T47D (cell line): ENCODE measurements at places on chromosomes 7 and 10.

GRCh38 chr7:29793507-29793906 is 12.8 kb upstream of the WIPF3 start:
- no peak for DNase-seq

DNA sequence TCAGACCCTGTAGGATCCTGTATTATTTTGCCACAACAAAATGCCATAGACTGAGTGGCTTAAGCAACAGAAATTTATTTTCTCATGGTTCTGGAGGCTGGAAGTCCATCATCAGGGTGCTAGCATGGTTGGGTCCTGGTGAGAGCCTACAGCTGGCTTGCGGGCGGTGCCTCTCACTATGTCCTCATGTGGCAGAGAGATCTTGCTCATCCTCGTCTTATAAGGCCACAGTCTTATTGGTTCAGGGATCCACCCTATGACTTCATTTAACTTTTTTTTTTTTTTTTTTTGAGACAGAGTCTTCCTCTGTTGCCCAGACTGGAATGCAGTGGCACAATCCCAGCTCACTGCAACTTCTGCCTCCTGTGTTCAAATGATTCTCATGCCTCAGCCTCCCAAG is 90.9 kb downstream of the LSM5 start:
- DNase-seq = no peak

GRCh38 chr10:98378722-98379121 is 36.3 kb downstream of the PYROXD2 start:
- no peak for DNase-seq

DNA sequence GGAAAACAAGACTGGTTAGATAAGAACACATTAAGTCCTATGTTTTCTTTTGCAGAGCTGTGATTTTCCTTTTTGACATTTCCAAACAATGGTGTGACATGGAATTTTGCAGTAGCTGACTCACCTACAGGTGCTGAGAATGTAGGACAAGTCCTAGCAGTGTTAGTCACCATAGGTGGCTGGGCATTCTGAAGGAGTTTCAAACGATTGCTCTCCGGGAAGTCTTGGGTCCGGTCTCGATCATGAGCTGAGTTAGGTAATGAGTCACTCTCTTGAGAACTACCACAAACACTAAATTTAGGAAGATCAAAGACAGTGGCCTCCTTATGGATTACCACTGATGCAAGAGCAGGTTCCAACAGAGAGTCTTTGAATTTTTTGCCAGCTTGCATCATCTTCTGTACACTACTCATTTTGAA is 3.6 kb downstream of the FIGNL1 start:
- DNase-seq = no peak

DNA sequence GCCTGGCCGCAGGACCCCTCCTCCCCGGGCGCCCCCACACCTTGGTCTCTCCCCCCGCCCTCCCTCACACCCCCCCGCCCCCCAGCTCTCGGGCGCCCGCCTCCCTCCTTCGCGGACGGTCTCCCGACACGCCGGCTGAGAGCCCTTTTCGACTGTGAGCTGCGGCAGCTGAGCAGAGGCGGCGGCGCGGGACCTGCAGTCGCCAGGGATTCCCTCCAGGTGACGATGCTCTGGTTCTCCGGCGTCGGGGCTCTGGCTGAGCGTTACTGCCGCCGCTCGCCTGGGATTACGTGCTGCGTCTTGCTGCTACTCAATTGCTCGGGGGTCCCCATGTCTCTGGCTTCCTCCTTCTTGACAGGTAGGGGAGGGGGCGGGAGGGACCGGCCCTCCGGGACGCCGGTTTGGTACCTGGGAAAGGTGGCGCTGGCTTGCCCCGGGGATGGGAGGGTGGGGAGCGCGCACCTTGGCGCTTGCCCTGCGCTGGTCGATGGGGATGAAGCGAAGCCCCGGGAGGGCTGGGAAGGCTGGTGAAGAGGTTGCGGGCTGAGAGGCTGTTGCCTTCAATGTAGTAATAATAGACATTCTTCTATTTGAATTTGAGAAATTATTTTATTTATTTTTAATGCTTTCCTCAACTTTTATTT is at the start of gene BMPER:
TSS of gene BMPER (plus strand) at position 151 of the 644 bp plus-strand sequence. CDS start at position 226, 75 bp downstream.
- DNase-seq = peak; percentile 61

GRCh38 chr7:45160417-45160881 is 2.9 kb downstream of the RAMP3 start:
- DNase-seq = no peak

DNA sequence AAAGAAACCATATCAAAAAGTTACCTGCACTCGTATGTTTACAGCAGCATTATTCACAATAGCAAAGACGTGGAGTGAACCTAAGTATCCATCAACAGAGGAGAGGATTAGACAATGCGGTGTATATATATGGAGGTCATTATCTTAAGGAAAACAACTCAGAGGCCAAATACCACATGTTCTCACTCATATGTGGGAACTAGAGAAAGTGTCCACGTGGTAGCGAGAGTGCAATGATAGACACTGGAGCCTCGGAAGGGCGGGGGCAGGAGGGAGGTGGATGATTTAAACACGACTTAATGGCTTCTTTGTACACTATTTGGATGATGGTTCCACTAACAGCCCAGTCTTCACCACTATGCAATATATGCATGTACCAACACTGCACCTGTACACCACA is 40.1 kb upstream of the RNF32 start:
- DNase-seq = no peak

- DNase-seq = no peak
Measured at GRCh38 chr7:126605056-126605455, 647.7 kb downstream of the GRM8 start.

- no peak for DNase-seq
Measured at GRCh38 chr10:120022357-120022756, 129.8 kb downstream of the SEC23IP start.

- DNase-seq = no peak
Measured at GRCh38 chr7:45456747-45457524, 117.2 kb upstream of the ADCY1 start.

DNA sequence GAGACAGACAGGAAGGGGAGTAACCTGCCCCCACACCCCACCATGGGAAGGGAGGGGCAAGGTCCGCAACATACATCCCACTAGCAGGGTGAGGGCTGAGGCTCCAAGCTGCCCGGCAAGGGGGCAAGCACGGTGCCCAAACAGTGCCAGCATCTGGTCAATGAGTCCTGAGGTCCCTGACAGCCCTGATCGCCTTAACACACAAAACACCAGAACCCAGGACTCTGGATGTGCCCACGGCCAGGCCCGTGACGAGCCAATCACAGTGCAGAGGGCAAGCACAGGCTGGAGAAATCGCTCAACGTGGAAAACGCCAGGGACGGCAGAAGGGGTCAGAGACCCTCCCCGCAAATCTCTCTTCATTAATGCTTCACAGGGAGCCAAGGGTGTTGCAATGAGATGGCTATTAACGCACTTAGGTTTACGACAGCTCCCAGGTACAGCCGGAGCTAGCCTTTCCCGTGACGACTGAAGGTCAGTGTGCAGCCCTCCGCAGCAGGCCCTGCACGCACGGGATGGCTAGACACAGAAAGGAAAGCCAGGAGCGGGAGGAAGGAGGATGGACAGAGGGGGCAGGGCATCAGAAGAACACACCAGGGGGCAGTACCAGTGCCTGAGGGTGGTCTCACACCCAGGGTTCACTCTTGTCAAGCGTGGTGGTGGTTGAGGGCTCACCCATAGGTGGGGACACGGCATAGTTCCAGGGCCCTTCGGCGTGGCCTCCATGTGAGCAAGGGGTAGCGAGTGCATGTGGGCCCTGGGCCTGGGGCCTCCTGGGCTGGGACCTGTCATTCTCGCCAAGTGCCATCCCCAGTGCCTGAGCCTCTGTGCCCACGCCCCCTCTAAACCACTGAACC is 220.5 kb downstream of the MAD1L1 start:
- no peak for DNase-seq

DNA sequence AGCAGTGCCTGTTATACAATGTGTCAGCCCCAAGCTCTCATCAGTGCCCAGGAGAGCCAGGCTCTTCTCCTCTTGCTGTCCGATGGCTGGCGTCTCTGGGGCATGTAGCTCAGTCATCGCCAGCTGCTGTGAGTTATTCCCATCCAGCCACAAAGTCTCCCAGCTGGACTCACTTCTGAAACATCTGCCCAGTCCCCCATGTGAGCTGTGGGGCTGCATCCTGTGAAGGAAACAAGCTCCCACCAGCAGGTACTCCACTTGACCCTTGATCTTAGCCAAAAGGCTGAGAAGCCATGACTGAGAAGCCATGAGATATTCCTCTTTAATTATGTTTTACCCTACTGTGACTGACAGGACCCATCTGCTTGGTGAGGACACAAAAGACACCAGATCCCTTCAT is 212.7 kb upstream of the IGFBP3 start:
- DNase-seq = no peak

GRCh38 chr7:96253441-96253840 is 68.5 kb downstream of the SLC25A13 start:
- DNase-seq = no peak

- no peak for DNase-seq
Measured at GRCh38 chr10:24136070-24136469, 72.9 kb upstream of the KIAA1217 start.

DNA sequence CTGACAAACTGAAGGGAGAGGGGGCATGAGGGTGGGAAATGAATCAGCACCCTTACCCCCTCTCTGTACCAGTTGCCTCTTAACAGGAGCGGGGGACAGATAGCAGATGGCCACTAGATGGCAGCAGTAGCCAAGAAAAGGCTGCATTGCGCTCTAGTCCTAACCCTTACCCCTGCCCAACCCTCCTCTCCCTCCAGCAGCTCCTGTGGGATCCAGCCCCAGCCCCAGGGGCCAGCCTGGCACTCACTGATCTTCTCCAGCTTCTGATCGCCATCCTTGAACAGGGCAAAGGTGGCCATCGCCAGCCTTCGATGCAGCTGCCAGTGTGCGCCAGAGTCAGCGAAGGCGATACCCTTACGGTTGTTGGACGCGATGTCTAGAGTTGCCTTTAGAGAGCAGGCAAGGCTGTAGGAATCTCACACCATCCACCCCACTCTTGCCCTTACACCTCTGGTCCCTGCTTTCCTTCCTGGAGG is 2.2 kb downstream of the CYP17A1 start:
- peak; percentile 88 for DNase-seq

- DNase-seq = no peak
Measured at GRCh38 chr7:76292213-76292573, 10.3 kb upstream of the HSPB1 start.

DNA sequence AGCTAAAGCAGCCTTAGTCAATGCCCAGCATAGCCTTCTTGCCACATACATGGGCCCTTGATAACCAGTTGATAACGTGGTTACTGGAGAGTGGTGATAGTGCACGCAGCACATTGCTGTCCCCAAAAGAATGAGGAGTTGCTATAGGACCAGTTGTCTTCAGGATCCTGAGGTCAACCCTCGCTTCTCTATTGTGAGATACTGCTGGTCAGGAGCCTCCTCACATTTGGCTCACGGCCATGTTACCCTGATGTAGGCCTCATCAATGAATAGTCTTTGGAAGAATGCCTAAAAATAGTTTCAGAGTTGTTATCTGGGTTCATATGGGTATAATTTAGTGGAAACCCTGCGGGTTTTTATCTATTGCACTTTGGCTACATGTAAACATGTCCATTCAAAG is 230.7 kb downstream of the VTI1A start:
- DNase-seq = no peak

GRCh38 chr10:34088208-34088794 is 726.8 kb downstream of the PARD3 start:
- DNase-seq = no peak

GRCh38 chr10:132397036-132397541 is at the start of gene PWWP2B:
Gene PWWP2B (plus strand): TSS chr10:132397200. CDS start chr10:132397227, 27 bp downstream.
- DNase-seq = no peak

- no peak for DNase-seq
Measured at GRCh38 chr7:50335795-50336754, 31.6 kb downstream of the IKZF1 start.

- DNase-seq = peak; percentile 55
Measured at GRCh38 chr10:98295907-98296306, 27.9 kb upstream of the LOXL4 start.

GRCh38 chr7:143910473-143911248 is 8.7 kb upstream of the TCAF1 start:
- DNase-seq = no peak

- DNase-seq = peak; percentile 11
Measured at GRCh38 chr10:127102176-127102575, 94.2 kb downstream of the INSYN2A start.

GRCh38 chr7:151276666-151277590 is 28.4 kb upstream of the SMARCD3 start:
- DNase-seq = peak; percentile 68

- no peak for DNase-seq
Measured at GRCh38 chr7:135430626-135431025, 79.3 kb downstream of the CNOT4 start.

GRCh38 chr10:117503244-117504205 is 39.0 kb upstream of the EMX2 start:
- peak; percentile 28 for DNase-seq

GRCh38 chr10:30557884-30558283 is 71.7 kb downstream of the LYZL2 start:
- no peak for DNase-seq

- no peak for DNase-seq
Measured at GRCh38 chr7:79165225-79165624, 288.2 kb downstream of the MAGI2 start.

GRCh38 chr7:138238734-138239659 is 162.7 kb downstream of the AKR1D1 start:
- no peak for DNase-seq

- DNase-seq = no peak
Measured at GRCh38 chr10:119360181-119360921, 153.0 kb downstream of the GRK5 start.

DNA sequence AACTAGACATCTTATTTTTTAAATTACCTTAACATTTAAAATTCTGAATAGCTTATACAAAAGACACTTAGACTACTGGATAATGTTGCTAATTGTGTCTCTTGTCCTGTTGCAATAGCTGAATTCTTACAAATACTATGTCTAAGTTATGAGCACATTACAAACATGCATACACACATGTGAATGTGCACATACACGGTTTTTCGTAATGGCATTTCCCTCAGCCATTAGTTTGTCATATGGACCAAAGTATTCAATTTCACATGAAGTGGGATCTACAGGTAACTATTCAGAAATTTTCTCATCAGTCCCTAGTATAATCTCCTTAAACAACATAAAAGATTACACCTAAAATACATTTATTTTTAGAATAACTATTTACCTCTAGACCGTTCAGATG is 178.6 kb upstream of the BET1 start:
- DNase-seq = no peak

- DNase-seq = peak; percentile 89
Measured at GRCh38 chr10:123583639-123584418, 82.3 kb upstream of the GPR26 start.

DNA sequence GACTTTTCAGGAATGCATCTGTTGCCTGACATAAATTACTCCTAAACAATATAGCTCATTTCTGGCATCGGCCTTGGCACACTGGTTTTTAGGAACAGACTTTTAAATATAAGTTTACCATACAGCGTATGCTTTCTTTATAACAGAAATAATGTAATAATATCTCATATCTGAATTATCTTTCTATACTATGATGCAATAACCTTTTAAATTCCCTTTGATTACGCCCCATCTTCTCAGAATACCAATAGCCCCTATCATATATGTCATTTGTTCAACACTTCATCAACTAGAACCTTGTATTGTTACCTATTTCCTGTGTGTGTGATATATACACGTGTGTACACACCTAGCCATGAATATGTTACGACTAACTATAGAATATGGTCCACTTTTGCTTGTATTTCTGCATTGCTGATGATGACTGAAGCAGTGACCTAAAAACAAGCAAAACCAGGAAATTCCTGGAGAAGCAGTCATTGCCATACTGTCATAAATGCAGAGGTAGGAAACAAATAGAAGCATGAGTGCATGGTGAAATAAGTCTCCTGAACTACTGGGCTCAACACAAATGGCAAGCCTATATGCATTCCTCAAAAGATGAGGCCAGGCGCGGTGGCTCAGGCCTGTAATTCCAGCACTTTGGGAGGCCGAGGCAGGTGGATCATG is 618.4 kb upstream of the NRP1 start:
- DNase-seq = no peak

GRCh38 chr7:95951997-95952795 is 179.8 kb downstream of the DYNC1I1 start:
- DNase-seq = no peak
